Activated T-cell treated with anti-CD3 and anti-CD28 coated beads, Interleukin-2, amount 50 U/mL, for 24 hours (primary cell): ENCODE measurements at places on chromosomes 7 and 10.
A peak's percentile ranks its signal among the peaks of the same experiment; 100 is the strongest.

GRCh38 chr7:141335164-141335563 lies 216.0 kb upstream of the AGK start:
- no peak for DNase-seq

DNA sequence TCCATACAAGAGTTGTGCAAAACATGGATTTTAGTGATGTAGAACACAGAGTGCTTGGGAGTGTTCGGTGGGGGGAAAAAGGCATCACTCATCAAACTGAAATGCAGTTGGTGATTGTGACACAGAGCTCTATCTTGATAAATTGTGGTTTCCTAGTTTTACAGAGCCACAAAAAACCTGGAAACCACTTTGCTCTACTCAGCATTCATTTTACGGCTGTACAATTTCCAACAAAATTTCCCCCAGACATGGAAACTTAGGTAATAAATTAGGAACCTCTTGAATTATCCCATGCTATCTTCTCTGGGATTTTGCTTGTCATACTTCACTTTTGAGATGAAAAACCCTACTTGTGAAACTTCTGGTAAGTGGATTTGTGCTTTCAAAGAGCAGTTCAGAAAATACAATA lies 614.9 kb upstream of the FZD8 start:
- DNase-seq = no peak

GRCh38 chr10:3959370-3960325 lies 174.6 kb upstream of the KLF6 start:
- no peak for DNase-seq

- no peak for DNase-seq
Measured at GRCh38 chr7:64951250-64951848, 39.5 kb downstream of the ZNF117 start.

DNA sequence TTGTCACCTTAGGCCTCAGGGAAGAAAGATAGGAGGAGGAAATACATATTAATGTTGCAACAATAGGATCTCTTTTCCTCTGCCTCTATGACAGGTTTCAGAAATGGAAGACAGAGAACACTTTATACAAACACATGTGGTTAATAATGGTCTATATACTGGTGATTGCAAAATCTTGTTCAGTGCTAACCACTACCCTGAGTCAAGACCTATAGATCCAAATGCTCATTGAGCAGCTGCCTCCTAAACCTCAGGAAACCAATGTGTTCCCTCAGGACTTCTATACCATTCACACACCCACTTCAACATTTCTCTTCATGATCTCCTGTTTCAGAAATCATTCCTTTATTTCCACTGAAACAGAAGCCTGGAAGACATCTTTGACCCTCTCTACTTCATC lies 32.5 kb upstream of the VWDE start:
- no peak for DNase-seq

DNA sequence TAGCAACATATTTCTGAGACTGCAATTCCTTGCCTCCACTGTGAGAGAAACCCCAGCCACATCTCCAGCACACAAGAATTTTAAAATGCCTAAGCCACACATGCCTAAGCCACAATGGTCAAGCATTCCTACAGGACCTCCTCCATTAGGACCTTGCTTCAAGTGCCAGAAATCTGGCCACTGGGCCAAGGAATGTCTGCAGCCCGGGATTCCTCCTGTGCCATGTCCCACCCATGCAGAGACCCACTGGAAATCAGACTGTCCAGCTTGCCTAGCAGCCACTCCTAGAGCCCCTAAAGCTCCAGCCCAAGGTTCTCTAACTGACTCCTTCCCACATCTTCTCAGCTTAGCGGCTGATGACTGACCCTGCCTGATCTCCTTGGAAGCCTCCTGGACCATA lies 117.5 kb downstream of the AHR start:
- no peak for DNase-seq

DNA sequence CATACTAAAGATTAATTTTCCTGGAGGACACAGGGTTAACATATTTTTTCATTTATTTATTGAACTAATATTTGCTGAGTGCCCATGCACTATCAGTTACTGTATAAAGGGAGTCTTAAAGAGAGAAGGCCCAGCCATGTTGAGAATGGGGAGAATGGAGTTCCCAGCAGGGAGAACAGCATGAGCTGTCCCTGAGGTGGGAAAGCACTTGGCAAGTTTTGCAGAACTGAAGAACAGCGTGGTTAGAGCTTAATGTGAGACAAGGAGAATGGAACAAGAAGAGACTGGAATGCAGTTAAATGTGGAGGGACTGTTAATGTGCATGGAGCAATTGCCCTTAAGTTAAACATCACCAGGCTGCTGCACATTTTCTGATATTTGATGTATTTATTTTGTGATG lies 435.4 kb downstream of the SUGCT start:
- no peak for DNase-seq

DNA sequence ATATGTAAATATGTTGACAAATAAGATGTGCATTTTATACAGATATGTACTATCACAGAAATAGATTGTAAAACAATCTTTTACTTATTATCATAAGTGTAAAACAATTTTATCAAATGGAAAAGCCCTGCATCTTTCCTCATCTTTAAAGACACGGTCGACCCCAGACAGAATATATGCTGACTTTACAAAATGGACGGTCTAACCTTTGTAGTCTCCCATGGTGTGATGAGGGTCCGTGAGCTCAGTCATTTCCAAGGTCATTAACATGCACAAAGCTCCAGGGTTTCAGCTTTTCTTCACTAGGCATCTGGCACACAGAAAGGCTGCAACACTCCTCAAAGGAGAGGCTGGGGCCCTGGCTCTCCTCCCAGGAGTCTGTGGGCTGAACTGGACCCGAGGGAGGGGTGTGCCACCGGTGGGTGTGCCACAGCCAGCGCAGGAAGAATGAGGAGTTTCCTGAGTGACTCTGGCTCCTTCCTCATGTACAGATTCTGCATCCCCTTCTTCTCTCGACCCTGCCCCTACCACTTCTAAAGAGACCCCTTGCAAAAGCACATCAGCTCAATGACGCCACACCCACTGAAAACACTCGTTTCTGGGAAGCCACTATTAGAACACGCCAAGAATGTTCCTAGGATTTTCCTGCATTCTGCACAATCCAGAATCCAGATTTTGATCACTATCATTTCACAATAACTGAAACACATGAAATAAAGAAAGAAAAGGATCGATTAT lies 26.2 kb upstream of the ABLIM1 start:
- no peak for DNase-seq

DNA sequence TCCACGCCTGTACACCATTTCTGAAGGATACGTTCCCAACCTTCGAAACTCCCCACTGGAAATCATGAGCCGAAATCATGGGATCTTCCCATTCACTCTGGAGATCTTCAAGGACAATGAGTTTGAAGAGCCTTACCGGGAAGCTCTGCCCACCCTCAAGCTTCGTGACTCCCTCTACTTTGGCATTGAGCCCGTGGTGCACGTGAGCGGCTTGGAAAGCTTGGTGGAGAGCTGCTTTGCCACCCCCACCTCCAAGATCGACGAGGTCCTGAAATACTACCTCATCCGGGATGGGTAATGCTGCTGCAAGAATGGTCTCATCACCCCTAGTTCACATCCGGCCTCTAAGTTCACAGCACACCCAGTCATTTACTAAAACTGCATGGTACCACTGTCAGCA lies 30.3 kb downstream of the PLA2G12B start:
- no peak for DNase-seq

- DNase-seq = no peak
Measured at GRCh38 chr7:151177310-151177709, 9.7 kb downstream of the ASB10 start.

DNA sequence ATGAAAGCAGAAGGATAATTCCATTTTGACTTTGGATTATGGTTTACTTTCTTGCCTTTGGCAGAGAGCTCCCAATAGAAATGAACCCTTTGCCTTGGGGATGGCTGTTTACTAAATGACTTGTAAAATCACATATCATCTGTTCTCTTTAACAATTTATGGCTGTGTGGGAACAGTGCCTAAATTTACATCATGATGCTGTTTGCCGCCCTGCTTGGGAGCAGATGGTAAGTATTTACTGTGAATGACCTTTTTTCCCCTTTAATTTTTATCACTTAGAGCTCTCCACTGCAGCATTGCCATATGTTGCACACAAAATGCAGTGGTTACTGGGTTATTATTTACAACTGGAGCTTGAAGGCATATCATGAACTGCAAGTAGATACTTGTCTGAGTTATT lies 13.4 kb downstream of the HEPACAM2 start:
- no peak for DNase-seq

GRCh38 chr7:2934984-2935740 lies 91.1 kb upstream of the GNA12 start:
- DNase-seq = peak; percentile 28

DNA sequence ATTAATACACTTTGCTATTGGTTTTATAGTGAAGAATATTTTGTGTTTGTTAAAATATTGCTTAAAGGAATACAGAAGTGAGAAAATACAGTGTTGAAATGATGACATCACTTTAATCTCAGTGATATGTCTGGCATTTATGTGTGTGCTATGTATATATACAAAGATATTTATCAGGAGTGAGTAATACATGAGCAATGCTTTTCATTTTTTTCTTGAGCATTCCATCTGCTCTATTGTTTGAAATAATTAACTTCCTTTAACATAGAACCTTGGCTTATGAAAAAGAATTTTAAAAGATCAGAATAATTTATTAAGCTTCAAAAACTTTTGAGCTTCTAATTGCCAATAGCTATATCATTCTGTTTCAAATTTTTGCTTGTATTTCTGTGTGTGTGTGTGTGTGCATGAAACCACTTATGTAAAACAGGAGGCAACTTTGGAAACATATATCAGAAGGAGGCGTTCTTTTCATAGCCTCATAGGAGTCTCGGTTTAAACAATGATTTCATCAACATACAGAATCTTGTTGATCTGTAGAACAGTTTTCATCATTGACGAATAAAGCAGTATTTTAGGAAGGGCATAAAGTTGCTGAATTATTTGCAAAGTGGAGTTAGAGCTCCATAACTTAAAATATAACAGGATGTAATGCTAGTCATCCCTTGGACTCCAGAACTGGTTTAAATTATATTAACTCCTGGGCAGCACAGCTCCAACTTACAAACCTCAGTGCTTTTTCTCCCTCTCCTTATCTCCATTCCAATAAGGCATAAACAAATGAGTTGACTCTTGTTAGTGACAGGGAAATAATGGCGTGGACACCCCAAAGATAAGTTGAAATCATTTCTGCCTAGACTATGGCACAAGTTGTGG lies 228.4 kb upstream of the DGKB start:
- no peak for DNase-seq

DNA sequence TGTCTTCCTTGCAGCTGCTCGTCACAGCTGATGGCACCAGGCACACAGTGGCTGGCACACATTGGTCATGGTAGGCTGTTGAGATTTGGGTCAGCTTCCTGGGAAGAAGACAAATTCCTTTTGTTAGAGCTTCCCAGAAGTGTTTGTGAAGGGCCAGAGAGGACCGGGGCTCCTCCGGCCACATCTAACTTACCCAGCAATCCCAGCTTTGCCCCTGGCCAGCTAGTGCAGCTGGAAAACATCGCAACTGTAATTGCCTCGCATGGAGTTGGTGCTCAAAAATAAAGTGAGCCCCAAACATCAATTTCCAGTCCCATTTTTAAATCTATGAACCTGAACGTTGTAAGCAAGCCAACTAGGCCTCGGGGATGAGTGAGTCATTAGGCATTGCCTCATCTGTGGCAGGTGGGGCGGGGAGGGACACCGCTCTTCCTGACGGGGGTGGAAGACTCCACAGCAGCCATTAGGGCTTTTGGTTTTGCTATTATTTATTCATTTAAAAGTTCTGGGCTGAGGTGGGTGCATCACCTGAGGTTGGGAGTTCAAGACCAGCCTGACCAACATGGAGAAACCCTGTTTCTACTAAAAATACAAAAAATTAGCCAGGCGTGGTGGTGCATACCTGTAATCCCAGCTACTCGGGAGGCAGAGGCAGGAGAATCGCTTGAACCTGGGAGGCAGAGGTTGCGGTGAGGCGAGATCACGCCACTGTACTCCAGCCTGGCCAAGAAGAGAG lies 12.4 kb downstream of the CPA5 start:
- peak; percentile 27 for DNase-seq

DNA sequence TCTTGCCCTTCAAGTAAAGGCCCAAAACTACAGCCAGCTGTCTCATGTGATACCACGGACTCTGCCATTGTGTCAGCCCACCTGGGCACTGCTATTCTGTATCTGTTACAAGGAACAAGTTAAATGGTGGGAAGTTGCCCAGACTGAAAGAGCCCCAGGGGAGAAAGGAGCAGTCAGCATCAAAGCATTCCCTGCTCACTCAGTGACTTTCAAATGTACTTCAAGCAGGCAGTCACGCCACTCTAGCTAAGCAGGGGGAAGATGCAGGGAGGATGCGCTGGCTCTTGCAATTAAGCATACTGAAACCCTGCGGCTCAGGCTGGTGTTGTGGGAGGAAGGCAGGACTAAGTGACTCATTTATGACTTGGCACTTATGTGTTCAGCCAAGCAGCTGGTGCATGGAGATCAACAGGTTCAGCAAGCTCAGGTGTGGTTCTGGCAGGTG lies 1249.6 kb downstream of the TYW1 start:
- DNase-seq = no peak

DNA sequence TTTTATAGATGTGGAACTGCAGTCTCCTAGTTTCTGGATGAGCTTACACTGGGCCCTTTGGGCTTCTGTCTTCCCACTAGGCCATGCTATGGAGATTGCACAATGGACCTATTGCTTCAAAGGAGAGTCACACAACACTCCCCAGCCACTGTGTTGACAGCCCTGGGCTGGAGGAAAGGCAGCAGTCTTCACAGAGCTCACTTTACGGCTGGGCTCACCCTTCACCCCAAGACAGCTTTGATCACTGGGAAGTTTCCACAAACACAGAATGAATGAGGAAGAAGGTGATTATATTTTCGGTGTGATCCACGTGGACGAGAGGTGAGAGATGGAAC lies 92.7 kb upstream of the GDF10 start:
- no peak for DNase-seq

DNA sequence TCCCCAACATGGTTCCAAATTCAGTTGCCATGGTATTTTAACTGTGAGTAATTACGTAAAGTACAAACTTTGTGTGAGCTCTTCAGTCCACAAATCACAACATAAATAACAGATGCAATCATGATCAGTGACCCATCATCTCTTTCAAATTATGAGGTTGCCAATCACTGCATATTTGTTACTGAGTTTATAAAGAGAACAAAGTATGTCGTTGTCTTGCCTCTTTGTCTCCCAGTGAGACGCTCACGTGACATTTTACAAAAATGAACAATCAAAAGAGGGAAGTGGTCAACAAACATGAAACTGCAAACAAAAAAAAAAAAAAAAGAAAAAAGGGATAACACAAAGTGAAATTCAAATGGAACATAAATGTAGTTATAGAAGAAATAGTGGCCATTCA lies 122.7 kb upstream of the PDSS1 start:
- DNase-seq = no peak

DNA sequence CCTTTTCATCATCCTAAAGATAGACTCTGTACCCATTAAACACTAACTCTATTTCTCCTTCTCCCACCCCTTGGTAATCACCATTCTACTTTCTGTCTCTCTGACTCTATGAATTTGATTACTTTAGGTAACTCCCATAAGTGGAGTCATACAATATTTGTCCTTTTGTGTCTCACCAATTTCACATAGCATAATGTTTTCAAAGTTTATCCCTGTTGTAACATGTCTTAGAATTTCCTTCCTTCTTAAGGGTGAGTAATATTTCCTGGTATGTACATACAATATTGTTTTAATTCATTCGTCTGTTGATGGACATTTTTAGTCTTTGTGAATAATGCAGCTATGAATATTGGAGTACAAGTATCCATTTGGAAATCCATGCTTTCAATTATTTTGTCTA lies 50.9 kb upstream of the CDCA7L start:
- DNase-seq = no peak

- DNase-seq = no peak
Measured at GRCh38 chr10:1047937-1048336, 982 bp downstream of the IDI1 start.
